Stimulated activated CD8-positive, alpha-beta memory T cell treated with anti-CD3 and anti-CD28 coated beads, Interleukin-2, amount 100 ng/mL, for 48 hours (primary cell): ENCODE measurements at places on chromosomes 3 and 15.

GRCh38 chr3:135690664-135691063, 274.9 kb upstream of the PPP2R3A start:
- DNase-seq = no peak

DNA sequence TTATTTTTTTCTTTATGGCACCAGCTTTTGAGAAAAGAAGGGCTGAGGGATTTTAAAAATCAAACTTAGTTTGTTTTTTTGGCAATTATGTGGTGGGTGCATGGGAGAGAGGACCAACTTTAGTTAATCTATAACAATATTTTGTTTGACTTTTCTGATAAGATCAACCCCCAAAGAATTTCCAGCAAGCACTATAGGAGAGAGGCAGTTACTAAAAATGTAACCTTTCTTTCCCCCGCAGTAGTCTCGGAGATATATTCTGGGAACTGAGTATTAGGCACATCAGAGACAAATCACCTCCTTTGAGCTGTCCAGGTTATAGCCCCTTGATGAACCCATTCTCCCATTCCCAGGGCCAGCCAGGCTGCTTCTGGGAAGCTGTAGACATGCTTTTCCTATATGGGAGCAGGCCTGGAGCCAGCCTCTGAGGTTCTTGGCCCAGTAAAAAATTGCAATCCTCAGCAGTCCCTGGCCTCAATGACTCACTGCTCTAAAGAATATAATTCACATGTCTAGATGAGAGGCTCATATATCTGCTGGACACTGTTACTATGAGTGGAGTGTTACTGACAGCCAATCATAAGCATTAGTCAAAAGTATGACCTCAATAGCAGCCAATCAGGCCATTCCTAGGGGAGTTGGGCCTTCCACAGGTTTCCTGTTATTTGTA, 138.3 kb upstream of the AGBL1 start:
- DNase-seq = no peak

DNA sequence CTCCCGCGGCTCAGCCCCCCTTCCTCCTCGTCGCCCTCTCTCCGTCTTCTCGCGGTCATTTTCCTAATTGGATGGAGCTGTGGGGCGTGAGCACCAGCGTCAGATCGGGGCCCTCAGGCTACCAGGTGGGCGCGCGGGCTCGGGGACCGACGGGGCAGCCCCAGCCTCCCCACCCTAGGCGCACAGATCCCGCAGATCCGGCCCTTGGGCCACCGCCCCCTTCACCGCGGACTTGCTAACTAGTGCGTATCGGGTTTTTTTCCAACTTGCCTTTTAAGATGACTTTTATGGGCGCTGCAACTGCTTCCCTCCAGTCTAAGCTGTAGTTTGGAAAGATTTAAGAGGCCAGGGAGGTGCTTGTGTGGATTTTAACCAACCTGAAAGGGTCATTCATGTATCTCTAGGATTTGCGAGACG, 1.3 kb downstream of the ZNF710 start:
- peak; percentile 39 for DNase-seq

GRCh38 chr3:31039145-31039544, 144.7 kb upstream of the GADL1 start:
- DNase-seq = no peak

GRCh38 chr15:101206176-101206591, 45.7 kb downstream of the CHSY1 start:
- peak; percentile 77 for DNase-seq

DNA sequence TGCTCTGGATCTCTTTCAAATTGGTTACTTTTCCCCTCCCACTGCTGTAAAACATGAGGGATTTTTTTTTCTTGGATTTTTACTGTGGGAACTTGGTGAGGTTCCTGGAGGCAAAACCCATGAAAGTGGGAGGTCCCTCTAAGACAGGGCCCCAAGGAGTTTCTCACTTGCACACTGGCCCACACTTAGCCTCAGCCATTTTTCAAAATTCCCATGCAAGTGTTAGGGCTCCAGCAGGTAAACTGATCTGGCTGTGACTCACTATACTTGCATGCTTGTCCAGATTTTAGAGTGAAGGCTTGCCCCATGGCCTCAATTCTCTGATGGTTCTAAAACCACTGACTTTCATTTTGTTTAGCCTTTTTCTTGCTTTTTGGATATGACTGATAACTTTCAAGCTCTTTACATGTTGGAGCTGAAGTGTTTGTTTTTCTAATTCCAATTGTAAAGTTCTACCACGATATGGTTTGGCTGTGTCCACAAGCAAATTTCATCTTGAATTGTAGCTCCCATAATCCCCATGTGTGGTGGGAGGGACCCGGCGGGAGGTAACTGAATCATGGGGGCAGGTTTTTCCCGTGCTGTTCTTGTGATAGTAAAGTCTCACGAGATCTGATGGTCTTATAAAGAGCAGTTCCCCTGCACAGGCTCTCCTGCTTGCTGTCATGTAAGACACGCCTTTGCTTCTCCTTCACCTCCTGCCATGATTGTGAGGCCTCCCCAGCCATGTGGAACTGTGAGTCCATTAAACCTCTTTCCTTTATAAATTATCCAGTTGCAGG, 37.7 kb downstream of the MCCC1 start:
- DNase-seq = no peak

DNA sequence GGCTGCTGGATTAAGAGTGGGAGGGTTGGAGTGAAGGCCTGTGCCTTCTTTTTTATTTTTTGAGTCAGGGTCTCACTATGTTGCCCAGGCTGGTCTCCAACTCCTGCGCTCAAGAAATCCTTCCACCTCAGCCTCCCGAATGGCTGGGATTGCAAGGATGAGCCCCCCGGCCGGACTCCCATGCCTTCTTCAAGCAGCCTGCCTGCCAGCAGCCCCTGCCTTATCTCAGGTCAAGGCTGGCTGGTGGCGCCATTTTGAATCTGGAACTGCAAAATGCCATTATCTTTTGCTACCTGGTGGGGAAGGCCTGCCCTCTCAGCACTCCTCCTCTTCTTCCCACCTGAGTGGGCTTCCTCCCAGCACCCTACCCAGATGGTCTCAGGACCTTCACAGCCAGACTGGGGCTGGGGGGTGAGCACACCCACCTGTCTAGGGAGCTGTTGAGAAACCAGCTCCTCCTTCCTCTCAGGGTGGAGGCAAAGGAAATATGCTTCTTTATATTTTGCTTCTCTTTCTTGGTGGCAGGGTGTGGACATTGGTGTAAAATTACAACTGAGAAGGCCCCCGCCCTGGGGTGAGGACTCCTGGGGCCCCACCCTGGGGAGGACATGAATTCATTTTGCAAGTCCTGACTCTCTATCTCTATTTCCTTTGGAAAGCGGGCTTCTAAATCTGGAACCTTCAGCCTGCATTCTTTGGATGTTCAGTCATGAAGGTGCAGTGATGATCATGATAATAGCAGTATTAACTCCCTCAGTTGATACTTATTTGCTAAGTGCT, 7.7 kb upstream of the FLNB start:
- no peak for DNase-seq

DNA sequence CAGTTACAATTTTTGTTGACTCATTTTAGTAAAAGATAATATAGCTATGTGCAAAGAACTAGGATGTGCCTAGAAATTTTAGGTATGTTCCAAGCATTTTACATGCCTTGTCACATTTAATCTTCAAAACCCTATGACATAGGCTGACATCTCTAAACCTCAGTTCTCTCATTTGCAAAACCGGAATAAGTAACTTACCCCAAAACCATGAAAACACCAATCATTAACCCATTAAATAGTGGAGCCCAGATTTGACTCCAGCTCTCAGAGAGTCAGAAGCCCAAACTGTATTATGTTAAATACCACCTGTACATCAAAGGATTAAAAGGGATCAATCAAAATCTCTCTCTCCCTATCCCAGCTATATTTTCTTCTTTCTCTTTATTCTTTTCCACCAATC, 36.6 kb downstream of the GSK3B start:
- DNase-seq = no peak

DNA sequence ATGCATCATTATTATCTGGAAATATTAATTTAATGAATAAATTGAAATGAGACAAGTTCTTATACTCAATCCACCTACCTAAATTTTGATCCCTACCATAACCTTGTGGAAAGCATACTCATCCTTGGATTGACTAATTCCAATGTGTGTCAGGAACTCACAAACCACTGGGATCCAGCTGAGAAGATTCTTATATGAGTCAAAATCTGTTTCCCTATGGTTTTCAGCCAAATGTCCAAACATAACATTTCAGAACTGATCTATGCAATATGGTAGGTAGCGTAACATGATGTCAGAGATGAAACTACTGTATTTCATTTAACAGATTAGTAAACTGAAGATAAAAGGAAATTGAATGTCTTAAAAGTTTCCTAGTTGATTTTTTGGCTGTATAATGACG, 250.0 kb downstream of the PLOD2 start:
- DNase-seq = no peak
